ENCODE measurements at places on chromosomes 5 and 9. TPM values are rescaled to one million over a fixed set of nuclear protein-coding genes. Genes with fewer than 3 reads are reported as not detected.
A peak's percentile ranks its signal among the peaks of the same experiment; 100 is the strongest.

DNA sequence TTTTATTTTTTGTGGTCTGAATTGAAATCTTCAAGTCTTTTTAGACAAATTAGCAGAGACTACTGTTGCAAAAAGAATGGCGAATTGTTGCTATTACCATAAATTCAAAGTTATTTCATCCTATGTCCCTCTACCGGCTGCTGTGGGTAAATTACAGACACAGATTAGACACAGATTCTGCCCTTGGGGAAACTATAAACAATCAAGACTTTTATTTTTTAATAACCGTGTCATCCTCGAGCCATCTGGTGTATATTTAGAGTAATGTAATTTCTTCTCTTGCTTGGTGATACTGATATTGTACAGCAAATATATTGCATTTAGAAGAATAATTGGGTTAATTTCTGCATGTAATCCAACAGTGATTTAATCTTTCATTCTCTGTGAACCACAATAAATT, 228.0 kb upstream of the ADAMTSL1 start:
- no peak for DNase-seq

DNA sequence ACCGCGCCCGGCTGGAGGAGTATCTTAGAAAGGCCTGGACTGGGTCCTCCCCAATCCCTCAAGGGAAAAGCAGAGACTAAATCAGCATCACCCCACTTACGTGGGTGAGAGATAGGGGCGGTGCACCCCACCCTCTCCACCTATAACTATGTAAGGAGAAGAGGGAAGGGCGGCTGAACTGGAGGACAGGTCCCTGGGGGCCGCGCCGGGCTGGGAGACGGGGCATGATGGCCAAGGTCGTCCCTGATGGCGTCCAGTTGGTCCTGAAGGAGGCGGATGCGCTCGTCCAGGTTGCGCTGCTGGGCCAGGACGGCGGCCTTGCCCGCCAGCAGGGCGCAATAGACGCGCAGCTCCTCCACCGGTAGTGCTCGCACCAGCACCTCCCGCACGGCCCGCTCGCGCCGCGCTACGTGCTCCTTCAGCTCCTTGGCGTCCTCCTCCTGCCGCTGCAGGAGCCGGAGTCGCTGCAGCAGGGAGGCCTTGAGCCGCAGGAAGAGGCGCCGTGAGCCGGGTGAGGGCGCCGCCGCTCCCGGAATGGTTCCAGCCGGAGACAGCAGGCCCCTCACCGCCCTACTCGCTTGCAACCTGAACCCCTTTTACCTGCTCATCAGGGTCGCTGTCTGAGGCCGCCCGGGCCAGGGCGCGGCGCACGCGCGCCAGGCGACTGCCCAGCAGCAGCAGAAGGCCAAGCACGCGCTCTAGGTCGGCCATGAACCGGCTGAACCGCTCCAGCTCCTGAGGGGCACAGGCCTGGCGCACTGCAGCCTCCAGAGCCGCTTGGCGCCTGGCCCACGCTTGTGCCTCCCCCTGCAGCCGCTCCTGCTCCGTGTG, 7.6 kb downstream of the SHROOM1 start:
- DNase-seq = peak; percentile 77

- no peak for DNase-seq
Observed at GRCh38 chr5:35671541-35672295, 54.1 kb downstream of the SPEF2 start.

DNA sequence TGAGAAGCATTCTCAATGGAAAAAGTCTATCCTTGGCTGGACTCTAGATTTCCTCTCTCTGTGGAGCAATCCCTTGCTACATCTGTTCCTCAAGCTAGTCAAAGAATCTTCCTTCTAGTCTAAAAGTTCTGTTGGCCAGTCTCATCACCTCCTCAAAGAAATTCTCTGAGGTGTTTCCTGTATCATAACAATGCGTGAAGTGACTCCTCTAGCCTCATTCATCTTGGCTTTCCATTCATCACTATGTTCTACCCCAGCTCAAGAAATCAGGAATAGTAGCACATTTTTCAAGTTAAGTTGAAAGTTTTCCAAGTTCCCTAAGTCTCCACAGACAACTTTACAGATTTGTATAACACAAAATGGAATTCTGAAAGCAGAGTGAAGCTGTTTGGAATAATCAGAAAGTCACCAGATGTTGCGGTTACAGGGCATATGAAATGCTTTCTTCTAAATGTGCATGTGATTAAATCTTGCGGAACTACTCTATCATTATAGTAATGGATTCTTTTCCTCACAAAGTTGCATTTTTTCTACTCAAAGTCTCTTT, 176.6 kb upstream of the FREM1 start:
- no peak for DNase-seq

GRCh38 chr5:130643321-130643720, 521.7 kb downstream of the HINT1 start:
- DNase-seq = no peak

- DNase-seq = no peak
Observed at GRCh38 chr5:143898916-143899591, 87.1 kb downstream of the HMHB1 start.

GRCh38 chr5:56561-57290, 35.2 kb upstream of the PLEKHG4B start:
- no peak for DNase-seq

DNA sequence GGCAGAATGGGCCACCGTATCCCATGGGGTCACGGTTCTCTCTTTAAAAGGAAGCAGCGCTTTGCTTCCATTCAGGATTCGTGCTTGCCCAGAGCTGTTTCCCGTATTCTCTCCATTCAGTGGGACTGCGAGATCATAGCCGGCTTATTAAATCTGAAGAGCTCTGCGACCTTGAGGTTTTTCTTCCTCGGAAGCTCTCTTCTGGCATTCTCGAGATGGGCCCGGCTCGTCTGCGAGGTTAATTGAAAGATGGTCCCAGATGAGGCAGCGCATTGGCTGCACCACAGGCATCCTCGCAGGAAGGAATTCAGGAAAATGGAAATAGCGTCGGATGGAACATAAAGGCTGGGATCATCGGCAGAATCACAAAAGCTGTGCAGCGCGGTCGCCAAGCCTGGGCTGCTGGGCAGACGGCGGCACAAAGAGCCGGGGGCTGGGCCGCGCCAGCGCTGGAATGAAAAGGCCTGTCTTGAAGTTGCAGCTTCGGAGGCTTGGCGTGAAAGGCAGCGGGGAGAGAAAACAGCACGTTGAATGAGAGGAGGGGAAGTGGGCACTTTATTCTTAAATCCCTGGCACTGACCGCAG, 236.2 kb downstream of the IRX2 start:
- no peak for DNase-seq

- DNase-seq = no peak
Observed at GRCh38 chr9:107983181-107983603, 493.6 kb upstream of the KLF4 start.

DNA sequence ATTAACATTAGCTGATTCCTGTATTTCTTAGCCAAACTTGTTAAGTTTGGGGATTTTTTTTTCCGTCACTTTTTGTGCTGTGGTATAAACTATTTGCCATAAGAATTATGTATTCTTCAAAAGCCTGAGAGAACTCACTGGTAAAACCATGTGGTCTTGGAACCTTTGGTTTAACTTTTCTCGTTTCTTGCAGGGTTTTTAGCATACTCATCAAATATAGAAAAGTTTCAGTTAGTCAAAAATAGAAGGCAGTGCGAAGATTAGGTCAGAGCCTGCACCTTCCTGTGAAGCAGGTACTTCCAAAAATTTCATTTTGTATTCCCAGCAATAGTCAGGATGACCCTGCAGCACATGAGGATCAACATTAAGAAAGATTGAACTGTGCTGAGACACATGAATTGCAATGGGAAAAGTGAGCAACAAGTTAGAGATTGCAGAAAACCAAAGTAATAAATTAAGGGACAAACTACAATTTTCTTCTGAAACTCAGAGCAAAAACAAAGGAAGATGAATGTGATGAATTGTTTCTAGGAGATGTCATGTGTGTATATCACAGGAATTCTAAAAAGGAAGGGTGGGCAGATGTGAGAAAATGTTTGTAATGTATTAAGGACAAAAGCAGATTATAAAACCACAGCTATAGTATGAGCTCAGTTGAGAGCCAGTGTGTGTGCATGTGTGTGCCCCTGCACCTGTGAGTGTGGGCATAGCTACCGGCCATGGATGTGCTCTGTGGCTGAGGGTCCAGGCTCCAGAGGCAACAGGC, 102.2 kb downstream of the ANGPTL2 start:
- DNase-seq = no peak

- DNase-seq = peak; percentile 57
Observed at GRCh38 chr9:124347206-124347967, 67.9 kb downstream of the PSMB7 start.

DNA sequence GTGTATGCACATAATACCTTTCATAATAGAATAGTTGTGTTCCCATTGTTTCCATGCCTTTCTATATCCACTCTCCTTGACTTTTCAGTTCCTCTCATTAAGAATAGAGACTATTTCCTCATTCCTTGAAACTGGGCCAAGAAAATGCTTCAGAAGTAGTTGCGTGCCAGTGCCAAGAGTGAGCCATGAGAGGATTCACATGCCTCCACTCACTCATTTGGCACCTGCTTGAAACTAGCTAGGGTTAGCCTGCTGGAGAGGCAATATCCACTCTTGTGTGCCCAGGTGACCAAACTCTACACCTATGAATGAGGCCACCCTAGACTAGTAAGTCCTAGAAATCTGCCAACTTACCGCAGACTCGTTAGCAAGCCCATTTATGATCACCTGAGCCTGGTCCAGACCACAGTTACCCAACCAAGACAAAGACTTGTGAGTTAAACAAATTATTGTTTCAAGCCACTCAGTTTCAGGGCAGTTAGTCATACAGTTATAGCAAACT, 276.3 kb downstream of the EPB41L4A start:
- DNase-seq = no peak

- no peak for DNase-seq
Observed at GRCh38 chr5:155943516-155944407, 383.2 kb upstream of the SGCD start.

DNA sequence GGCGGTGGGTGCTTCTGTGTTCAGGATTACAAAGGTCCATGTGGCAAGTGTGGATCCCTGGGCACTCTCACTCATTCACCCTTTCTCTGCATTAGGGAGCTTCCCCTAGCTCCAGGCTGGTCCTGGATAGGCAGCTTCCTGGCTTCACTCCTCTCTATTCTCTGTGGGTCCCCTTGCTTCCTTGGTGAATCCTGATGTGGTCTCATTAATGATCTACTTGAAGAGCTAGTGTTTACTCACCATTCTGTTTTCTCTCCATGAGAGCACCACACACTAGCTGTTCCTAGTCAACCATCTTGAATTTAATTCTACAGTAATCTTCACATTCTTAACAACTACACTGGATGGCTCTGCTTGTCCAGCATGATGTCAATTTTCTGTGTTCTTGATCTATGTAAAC, 90.0 kb upstream of the PLPPR1 start:
- DNase-seq = no peak

- DNase-seq = no peak
Observed at GRCh38 chr5:74894351-74894750, 28.2 kb upstream of the FAM169A start.

DNA sequence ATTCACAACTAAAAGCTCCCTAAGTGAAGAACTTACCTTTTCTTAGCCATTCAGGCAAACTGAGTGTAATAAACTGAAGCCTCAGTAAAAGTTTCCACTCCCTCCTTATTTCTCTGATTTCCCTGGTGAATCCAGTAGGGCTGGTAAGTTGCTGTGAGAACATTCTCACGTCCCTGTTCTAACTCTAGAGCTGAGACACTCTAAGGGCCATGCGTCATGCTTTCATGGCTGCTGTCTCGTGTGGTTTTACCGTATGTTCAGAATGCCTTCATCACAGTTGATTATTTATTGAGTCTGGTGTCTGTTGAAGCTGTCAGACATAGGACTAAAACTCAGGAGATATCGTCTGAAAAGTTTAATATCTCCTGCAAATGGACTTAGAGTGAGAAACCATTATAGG, 1.3 kb downstream of the OR2S2 start:
- DNase-seq = no peak

DNA sequence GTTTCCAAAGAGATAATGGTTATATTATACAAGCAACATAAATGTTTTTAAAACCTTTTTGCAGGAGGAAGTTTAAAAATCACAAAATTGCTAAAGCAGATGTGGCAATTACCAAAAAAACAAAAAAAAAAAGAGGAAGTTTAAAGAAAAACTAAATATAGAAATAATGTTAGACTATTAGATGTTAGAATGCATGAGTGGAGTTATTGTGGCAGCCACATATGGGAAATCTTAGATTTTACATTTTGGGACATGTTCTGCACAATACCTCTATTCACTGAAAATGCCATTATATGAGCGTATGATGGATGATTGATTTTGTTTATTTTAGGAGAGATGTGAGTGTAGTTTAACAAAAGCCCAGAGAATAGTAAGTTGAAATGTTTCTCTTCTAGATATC, 31.2 kb upstream of the DTWD2 start:
- DNase-seq = no peak

- DNase-seq = no peak
Observed at GRCh38 chr5:154406826-154407225, 39.0 kb upstream of the SAP30L start.

GRCh38 chr5:38678076-38678475, 121.6 kb upstream of the LIFR start:
- DNase-seq = no peak

Gene BARHL1
- total RNA-seq = not detected

Gene TOR1B
- total RNA-seq = 24.5 TPM

Gene FOXE1
- total RNA-seq = 1.1 TPM

Gene CATSPER3
- 0.34 TPM for total RNA-seq

Gene TXN
- 171 TPM for total RNA-seq

Gene ARAP3
- 7.4 TPM for total RNA-seq

Gene AQP3
- total RNA-seq = 1,277 TPM

Gene LCP2
- not detected for total RNA-seq

Gene MEF2C
- 5.9 TPM for total RNA-seq

Gene IRF1
- 20.4 TPM for total RNA-seq

Gene TYRP1
- total RNA-seq = 79.7 TPM

Data from suprapubic skin (tissue), 4 donors.